ENCODE measurements at places on chromosomes 7 and 10. TPM values are rescaled to one million over a fixed set of nuclear protein-coding genes. Genes with fewer than 3 reads are reported as not detected.

TBX20 gene
- total RNA-seq, result 0.69 TPM

- DNase-seq, result no peak
Observed at GRCh38 chr10:126502441-126502840, 114.2 kb upstream of the ADAM12 start.

DNA sequence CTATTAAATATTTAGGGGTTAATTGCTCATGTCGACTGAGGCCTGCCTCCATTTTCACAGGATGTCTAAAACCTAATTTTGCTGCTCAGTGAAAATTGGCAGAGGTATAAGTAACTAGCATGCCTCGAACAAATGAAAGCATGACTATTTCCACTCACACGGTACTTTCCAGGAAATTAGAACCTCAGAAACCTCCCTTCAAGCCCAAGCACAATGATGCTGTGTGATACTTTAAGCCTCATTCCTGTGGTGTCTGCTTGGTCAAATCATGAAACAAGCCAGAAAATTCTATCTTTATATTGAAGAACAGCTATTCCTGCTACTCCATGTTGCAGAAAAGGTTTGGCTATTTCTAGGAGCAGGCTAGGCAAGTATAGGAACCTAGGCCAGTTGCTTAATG is 203.0 kb downstream of the SORCS3 start:
- no peak for DNase-seq

DNA sequence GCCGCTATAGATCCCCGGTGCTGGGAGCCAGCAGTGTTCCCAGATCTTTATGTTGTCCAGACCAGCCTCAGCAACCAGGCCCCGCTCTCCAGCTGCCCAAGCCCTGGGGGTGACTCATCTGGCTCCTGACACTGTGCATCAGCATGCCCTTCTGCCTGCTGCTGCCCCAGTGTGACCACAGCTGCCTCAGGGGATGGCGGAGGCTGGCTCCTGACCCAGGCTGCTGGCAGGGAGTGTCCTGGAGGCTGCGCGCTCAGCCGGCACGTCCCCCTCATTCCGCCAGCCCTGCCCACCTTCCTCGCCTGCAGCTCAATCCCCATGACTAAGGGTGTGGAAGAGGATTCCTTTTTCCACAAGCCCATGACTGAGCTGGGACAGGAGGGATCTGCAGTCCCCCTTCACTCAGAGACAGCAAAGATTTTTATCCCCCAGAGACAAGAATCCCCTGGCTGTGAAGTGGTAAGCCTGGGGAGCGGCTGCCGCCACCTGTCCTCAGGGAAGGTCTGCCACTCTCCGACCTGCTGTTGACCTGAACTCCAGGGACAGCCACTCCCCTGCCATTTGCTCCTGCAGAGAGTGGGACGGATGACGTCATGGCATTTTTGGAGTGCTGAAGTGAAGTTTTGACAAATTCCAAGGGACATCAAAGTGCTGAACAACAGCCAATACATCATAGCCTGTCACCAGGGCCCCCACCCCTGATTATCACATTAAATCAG is 182.8 kb upstream of the BMPER start:
- no peak for DNase-seq

DNA sequence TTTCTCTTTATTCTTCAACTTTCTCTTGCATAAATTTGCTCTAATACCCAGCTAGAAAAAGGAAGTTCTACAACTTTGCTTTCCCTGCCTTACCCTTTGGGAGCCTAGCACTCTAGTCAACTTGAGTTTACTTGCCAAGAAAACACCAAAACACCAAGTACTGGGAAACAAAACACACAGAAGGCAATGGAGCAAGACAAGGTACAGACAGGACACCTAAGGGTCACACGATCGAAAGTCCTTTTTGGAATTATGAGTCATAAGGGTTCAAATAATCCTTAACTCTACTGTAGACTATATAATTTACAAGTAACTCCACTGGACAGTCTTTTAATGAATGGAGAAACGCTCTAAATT is 42.6 kb upstream of the ANAPC16 start:
- no peak for DNase-seq

GPR141 gene
- not detected for total RNA-seq

GPR22 gene
- not detected for total RNA-seq

XRCC2 gene
- 33.2 TPM for total RNA-seq

GRCh38 chr10:17033529-17034260 is 95.9 kb downstream of the CUBN start:
- no peak for DNase-seq

GRCh38 chr10:52040486-52040885 is 273.6 kb upstream of the DKK1 start:
- peak; percentile 60 for DNase-seq

SPDYE6 gene
- not detected for total RNA-seq

SPDYE2B gene
- total RNA-seq, result not detected

- no peak for DNase-seq
Observed at GRCh38 chr10:101351477-101351876, 2.5 kb upstream of the BTRC start.

MMD2 gene
- 0.38 TPM for total RNA-seq

DNA sequence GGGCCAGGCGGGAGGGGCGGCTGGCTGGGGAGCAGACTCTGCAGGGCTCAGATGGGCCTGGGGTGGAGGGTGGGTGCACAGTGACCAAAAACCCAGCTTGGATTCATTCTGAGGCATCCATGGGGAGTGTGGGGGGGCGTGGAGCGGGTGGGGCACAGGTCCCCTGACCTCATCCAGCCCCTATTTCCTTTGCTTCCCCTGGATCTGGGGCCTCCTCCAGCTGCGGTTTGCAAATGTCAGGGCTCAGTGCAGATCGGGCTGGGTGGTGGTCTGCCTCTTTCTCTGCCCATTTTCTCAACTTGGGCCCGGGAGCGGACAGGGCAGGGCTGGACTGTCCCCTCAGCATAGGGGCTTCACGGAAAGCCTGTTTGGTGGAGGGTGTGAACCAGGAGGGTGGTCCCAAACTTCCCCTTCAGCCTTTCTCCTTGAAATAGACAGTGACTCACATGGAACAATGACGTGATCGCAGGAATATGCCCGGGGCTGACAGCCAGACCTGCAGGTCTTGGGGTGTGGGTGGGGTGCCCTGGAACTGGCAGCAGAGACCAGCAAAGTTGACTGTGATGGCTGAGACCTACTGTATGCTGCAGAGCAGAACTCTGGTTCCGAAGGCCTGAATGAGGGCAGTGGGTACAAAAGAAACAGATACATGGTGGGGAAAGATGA is 72.9 kb upstream of the PODXL start:
- DNase-seq, result no peak

GRCh38 chr10:101031796-101032636 is 982 bp downstream of the SFXN3 start:
- DNase-seq, result peak; percentile 84

AGAP5 gene
- 5.3 TPM for total RNA-seq

GRCh38 chr7:91843831-91844230 is 36.7 kb downstream of the MTERF1 start:
- DNase-seq, result no peak

SYT15 gene
- total RNA-seq, result not detected

GRCh38 chr7:132709971-132710567 is 133.8 kb upstream of the PLXNA4 start:
- DNase-seq, result peak; percentile 74

ADARB2 gene
- total RNA-seq, result 5.0 TPM

FRAT1 gene
- 6.1 TPM for total RNA-seq

GIMAP8 gene
- total RNA-seq, result not detected

DNA sequence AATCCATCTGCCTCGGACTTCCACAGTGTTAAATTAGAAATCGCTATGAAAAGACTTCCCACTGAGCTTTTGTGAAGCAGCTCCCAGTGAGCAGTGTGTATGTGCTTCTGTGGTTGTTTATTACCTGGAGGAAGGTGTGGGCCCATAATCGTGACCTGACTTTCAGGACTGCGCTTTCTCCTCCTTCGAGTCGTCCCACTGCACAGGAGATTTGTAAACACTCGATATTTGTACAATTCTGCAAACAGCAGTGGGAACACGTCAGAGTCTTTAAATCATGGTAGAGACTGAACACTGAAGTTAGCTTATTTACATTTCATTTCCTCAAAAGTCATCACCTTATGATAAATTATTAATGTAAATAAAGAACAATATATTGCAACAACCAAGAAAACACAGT is 171.4 kb downstream of the ITGA8 start:
- no peak for DNase-seq

DNA sequence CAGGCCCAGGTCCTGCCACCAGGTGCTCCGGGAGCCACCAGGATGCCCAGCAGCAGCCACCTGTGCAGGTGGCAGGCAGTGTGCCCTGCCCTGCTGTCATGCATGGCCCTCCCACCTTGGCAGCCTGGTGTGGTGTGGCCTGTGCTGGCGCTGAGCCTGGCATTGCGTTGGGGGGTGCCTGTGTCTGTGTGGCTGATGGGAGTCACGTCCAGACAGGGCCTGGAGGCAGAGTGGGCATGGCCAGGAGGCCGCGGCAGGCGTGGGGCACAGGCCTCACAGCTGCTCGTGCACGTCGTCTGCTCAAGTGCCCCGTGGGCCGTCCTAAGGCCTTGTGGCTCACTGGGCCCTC is 8.7 kb downstream of the TTYH3 start:
- DNase-seq, result no peak

DNA sequence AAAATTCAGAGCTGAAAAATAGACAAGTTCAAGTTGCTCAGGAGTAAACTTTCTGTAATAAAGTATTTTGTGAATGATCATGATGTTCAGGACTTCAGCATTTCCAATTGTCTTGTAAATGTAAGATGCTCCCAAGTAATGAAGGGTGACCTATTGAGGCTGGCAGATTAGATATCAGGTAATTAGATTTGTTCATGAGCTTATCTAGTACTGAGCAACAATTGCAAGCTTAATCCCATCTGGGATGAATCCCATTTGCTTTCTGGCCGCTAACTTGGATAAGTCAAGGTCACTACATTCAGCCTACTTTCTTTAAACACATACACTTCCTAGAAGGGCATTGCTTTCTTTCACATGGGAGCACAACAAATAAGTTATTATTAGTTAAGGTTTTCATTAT is 82.4 kb upstream of the ITGB1 start:
- no peak for DNase-seq

DNAJC12 gene
- total RNA-seq, result 1.1 TPM

GRCh38 chr7:41828911-41829310 is 126.0 kb upstream of the INHBA start:
- no peak for DNase-seq
